ENCODE measurements at places on chromosomes 7 and 10.

GRCh38 chr10:550665-551372 is 138.6 kb downstream of the DIP2C start:
- no peak for DNase-seq

DNA sequence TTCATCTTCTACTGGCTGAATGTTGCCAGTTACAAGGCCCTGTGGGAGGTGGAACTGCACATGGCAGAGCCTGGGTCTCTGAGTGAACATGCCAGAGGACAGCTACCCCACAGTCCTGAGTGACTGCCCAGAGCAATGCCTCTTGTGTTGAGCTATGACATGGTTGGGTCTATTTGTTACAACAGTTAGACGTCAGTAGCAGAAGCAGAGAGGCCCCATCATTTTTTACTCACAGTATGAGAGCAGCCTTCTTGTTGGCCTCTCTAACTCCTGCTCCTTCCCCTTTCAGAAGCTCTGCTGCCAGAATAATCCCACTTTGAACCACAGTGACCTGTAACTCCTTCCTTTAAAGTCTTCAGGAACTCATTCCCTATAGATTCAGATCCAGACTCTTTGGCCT is 30.8 kb upstream of the NRP1 start:
- no peak for DNase-seq

GRCh38 chr7:30914596-30914995 is 2.9 kb downstream of the AQP1 start:
- DNase-seq: no peak

- DNase-seq: no peak
These were observed 253.8 kb upstream of the INHBA start for GRCh38 chr7:41956705-41957104.

DNA sequence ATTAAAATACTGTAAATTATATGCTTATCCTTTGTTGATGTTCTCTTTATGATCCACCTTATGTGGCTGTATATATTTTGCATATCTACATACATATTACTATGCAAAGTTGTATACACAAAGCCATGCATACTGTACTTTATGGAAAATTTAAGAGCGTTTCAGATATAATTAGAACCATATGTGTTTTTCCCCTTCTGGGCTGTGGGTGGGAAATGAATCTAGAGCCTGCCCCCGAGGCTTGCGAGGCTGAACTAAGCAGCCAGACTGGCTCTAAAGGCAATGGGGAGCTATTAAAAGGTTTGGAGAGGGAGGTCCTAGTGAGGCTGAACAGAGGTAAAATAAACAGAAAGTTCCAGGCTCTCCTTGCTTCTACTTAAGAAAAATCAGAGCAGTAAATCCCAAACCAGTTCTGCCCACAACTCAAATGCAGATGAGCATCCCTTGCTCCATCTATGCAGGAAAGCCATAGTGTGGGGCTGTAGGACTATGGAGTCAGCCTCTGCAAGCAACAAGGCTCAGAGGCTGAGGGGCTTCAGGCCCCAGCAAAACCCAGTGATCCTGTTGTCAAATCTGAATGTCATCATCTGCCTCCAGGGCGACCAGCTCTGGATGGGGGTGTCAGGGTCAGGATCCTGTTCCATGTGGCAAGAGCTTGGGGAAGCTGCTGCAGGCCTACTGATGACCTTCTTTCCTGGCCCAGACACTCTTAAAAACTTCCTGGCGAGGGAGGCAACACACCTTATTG is 14.1 kb upstream of the DDIT4 start:
- no peak for DNase-seq

DNA sequence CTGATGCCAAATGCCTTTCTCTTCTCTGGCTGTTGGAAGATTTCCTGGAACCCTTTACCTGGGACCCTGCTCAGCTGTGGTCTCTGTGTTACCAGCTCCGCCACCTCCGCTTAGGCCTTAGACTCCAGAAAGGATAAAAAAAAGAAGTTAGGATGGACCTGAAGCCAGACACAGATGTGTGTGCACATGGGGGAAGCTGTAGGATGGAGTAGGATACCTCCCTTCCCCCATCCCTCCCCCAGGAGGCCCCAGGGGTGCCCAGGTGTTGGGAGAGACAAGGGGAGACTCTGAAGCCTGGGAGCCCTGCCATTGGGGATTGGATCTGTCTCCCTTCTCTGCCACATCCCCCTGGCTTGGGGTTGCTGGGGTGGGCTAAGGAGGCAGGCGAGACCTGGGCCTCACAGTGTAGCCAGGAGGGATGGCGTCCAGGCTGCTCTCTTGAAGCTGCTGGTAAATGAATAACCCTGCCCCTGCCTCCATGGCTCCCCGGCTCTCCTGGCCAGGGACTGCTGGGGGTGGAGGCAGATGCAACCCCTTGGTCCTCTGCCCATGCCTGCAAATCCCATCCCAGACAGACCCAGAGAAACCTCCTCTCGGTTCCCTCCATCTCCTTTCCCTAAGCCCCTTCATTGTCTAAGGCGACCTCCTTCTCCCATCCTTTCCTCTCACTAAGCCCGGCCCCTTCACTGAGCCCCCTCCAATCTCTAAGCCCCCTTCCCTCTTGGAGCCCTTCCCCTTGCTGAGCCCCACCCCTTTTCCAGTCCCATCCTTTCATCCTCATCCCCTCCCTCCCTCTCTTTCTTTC is 8.0 kb downstream of the CLDN3 start:
- no peak for DNase-seq

All from stimulated activated CD4-positive, alpha-beta T cell treated with anti-CD3 and anti-CD28 coated beads, Interleukin-2, amount 100 ng/mL, for 24 hours (primary cell).